H1 (cell line): ENCODE measurements at places on chromosomes 11 and 22.
A peak's percentile ranks its signal among the peaks of the same experiment; 100 is the strongest.

DNA sequence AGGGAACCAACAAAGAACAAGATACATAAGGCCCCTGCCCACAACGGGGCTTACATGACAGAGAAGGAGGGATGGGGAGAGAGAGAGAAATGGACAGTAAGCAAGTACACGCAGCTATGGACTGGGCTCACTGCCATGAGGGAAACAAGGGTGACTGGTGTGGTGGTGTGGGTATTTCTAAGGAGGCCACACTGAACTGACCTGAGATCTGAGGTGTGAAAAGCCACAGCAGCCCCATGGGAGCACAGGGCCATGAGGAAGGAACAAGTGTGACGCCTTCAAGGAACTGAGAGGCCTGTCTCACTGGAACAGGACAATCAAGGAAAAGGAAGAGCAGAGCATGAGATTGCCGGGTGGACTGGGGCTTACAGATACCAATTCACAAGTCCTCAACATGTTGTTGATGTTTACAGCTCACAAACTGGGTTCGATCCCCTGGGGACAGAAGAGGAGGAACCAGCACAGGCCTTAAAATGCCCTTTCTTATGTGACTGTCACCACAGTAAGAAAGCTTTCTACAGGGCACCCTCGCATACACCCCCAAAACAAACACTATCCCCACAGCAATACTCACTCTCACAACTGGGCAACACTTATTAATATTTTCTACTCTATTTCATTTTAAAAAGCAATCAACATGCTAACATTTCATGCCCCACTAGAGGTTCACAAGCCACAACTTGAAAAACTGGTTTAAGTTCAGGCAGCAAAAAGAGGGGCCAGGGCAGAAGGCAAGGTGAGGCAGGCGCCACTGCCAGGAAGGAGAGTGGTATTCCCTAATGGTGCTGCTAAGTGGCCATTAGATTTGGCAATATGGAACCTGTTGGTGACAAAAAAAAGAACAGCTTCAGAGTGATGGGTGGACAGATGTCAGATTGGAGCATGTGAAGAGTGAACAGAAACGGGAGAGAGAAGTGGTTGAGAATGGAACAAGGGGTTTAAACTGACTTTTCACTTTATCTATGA lies 39.1 kb downstream of the TCIRG1 start:
- DNase-seq, result no peak

DNA sequence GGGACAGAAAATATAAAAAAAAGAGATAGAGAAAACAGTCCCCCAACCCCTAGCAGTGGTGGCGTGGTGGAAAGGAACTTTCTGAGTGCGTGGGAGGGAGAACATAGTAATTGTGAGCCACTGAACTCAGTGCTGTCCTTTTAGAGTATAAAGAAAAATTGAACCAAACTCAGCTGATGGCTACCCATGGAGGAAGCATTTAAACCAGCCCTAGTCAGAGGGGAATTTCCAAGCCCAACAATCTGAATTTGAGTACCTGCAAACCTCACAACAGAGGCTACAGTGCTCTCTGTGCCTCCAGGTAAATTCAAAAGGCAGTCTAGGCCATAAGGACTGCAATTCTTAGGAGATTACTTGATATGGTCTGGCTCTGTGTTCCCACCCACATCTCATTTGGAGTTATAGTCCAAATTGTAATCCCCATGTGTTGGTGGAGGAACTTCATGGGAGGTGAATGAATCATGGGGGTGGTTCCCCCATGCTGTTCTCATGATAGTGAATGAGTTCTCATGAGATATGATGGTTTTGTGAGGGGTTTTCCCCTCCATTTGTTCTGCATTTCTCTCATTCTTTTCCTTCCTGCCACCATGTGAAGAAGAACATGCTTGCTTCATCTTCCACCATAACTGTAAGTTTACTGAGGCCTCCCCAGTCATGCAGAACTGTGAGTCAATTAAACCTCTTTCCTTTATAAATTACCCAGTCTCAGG lies 687.8 kb downstream of the FAM181B start:
- no peak for DNase-seq

DNA sequence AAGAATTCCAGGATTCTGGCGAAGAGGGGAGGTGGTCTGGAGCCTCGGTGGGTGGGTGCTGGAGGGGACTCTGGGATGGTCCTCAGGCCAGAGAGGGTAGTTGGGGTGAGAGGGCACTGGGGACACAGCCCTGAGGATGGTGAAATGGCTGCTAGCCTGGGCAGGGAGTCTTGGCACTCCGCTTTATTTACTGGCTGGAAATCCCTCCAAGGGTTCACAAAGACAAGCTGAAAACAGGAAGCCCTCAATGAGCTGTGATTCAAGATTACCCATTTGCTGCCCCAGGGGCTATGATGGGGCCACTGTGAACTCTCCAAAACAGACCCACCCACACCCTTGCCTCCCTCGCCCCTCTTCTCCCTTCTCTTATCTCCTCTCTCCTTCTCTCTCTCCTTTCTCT lies 71.9 kb downstream of the FBXO7 start:
- no peak for DNase-seq

- peak; percentile 42 for DNase-seq
These were observed 87.4 kb upstream of the SHISAL1 start for GRCh38 chr22:44399906-44400762.

DNA sequence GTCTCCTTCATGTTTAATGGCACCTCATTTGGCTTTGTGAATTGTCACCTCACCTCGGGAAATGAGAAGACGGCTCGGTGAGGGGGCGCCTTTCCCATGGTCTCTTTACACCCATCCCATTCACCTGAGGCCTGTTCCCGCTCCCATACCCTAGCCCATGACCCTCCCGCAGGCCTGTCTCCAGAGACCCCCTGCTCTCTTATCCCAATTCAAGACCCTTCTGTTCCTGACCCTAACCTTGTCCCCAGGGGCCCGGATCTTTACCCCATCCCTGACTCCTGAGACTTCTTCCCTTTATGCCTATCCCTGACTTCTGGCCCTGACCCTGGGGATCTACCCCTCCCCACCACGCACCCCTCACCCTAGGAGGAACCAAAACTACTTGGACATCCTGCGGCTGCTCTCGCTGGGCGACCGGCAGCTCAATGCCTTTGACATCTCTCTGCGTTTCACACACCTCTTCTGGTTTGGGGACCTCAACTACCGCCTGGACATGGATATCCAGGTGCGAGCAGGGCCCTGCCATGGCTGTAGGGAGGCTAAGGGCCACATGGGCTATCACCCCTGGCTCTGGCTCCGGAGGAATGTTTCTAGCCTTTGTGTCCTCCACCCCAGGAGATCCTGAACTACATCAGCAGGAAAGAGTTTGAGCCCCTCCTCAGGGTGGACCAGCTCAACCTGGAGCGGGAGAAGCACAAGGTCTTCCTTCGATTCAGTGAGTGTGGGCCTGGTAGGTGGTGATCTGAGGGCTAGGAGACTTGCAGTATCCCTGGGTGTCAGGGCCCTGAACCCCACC lies 7.9 kb downstream of the INPPL1 start:
- no peak for DNase-seq

DNA sequence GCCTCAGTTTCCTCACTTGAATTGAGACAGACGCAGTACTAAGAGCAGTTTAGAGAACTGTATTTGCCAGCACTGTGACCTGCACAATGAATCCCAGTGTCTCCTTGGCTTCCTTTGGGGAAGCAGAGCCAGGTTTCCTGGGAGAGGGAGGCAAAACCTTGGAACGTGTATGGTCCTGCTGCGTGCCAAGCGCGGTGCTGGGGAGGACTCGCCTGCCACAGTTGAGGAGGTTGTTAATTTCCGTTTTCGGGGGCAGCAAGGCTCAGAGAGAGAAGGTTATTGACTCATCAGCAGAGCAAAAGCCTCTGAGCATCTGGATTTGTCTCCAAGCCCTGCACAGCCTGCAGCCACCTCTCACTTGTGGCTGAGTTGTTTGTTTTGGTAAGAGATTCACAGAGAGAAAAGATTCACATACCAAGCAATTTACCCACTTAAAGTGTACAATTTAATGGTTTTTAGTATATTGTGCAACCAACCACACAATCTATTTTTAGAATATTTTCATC lies 10.8 kb downstream of the SYT12 start:
- DNase-seq, result no peak

GRCh38 chr22:46180370-46181137 lies 30.2 kb downstream of the PPARA start:
- DNase-seq, result no peak

DNA sequence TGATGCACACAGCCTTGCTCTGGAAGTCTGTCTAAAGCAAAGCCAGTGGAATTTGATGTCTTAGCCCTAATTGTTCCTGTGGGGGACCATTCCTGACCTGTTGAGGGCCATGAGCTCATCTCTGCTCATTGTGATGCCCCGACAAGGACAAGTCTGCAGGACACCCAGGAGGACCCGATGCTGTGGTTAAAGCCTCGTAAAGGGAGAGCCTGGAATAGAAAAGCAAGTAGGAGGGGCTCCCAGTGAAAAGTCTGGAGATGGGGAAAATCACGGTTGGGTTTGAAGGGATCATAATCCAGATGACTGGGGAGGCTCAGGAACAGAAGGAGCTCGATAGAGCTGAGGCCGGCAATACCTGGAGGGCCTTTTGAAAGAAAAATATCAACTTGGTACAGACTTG lies 98.5 kb upstream of the RAG2 start:
- DNase-seq, result no peak

DNA sequence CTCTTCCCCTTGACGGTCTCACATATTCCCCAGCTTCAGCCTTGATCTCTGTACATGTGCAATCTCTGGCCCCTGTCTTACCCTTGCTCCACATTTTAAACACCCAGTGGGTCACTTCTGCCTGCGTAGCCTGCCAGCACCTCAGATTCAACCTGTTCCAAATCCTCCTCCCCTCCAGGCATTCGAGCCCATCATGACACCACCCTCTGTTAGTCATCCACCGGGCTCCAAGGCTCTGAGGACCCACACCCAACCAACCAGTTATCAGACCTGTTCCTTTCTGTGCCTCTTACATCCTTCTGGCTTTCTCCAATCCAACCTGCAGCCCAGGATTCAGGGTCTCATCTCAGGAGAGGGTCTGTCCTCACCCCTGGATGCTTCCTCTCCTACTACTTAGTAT lies 119.8 kb upstream of the TBCEL start:
- no peak for DNase-seq

DNA sequence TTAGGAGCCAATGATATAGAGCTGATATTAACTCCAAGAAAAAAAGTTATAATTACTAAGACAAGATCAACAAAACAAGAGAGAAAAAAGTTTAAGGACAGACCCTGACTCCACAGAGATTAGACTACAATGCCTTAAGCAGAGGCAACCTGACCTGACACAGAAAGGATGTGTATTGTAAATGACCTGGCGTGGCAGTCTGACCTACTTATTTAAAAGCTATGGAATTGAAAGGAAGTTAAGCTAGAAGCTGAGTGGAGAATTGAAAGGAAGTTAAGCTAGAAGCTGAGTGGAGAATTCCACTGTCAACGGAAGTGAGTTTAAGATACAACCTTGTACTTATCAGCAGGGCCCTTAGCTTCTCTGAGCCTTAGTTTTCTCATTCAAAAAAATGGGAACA lies 885.4 kb downstream of the OPCML start:
- DNase-seq, result no peak

DNA sequence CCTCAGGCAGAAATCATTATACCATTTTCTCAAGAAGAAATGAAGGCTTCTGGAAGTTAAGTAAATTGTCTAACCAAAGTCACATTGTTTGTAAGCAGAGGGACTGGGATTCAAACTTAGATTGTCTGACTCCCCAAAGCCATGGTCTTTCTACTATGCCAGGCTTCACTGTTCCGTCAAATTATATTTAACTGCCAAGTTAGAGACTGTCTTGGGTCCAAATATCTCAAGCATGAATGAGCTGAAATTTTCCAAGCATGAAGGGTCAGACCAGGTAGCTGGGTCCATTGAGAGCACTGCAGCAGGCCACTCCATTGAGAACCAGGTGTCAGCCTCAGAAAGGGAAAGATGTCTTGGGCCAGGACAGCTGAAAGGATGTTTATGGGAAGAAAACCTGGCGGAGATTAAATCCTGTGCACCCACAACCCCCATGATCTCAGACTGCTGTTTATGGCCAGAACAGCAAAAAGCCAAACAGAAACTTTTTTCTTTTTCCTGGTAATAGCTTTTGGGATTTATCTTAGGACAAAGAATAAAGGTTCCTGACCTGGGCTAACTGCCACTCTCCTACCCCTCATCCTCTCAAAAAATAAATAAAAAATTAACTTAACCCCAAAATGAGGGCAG lies 612.3 kb downstream of the INSC start:
- no peak for DNase-seq

GRCh38 chr22:27625769-27626674 lies 175.5 kb downstream of the MN1 start:
- DNase-seq, result no peak

DNA sequence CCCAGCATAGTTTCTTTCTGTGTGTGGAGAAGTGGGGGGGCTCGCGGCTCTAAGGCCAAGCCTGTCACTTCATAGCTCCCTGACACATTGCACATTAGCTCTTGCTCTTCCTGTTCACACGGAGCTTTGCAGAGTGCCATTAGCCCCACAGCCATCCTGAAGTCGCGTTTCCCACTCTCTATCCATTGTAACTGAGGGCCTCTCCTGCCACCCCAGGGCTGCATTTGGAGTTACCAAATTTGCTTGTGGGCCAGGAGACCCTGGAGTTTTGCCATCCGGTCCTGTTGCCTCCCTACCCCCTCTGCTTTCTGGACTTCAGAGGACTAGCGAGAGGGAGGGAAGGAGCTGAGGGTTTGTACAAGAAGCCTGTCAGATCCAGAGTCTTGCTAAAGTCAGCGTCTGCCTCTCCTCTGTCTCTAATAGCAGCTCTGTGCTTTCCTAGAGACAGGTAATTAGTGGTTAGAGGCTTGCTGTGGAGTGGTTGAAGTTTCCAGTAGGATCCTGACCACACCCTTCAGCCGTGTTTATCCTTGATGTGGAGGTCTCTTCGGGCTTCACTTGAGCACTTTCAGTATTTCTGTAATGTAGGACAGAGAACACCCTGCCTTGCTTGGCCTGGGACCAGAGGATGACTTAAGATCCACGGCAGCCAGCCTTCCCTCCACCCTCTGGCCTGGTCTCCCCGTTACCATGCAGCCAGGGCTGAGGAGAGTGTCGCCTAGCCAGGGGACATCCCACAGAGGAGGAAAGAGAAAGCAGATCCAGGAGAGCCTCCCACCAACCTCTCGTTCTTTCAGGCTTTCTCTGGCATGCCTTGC lies 14.1 kb downstream of the DCPS start:
- no peak for DNase-seq

DNA sequence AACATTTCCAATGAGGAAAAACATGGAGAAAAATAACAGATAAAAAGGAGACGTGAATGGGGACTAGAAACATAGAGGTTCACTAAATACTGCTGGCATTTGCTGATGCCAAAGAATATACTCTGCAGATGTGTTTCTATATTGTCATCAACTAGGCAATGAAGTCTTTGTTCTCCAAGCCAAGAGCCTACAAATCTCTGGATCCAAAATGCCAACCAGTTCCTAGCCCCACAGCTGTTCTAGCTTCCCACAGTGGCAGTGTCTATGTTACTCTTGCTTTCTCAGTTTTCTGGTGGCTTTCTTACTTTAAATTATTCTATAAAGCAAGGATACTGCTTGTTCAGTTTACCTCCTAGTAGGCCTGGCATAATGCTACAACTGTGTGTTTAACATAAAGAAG lies 977.9 kb upstream of the CCDC90B start:
- no peak for DNase-seq

GRCh38 chr22:50612528-50613221 lies 12.1 kb downstream of the MAPK8IP2 start:
- peak; percentile 66 for DNase-seq

- DNase-seq, result no peak
These were observed 22.1 kb upstream of the PEX26 start for GRCh38 chr22:18055619-18056160.

- DNase-seq, result no peak
These were observed 130.5 kb downstream of the GRIA4 start for GRCh38 chr11:105740164-105740903.

- DNase-seq, result no peak
These were observed 51.4 kb downstream of the COPB1 start for GRCh38 chr11:14448240-14448639.
